ENCODE measurements at places on chromosomes 2 and 18.

- no peak for DNase-seq
These were observed 229.2 kb upstream of the RAB12 start for GRCh38 chr18:8380006-8380405.

DNA sequence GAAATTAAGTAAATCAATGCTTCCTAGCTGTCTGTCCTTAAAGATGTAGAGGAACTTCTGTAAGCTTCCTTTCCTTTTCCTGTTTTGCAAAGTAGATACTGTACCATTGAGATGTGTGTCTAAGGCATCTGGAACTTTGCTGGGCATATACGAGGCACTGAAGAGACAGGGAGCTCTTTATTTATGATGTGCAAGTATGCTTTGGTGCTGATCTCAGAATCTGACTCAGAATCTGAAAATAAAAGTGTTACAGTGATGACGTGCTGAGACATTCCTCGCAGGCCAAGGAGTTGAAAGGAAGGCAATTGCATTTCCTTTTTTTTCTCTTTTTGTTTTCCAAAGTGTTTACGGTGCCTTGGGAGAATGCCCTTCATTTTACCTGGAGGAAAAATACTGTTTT lies 230.9 kb upstream of the RGPD4 start:
- DNase-seq = no peak

GRCh38 chr18:66695281-66695680 lies 91.4 kb upstream of the CDH19 start:
- no peak for DNase-seq

DNA sequence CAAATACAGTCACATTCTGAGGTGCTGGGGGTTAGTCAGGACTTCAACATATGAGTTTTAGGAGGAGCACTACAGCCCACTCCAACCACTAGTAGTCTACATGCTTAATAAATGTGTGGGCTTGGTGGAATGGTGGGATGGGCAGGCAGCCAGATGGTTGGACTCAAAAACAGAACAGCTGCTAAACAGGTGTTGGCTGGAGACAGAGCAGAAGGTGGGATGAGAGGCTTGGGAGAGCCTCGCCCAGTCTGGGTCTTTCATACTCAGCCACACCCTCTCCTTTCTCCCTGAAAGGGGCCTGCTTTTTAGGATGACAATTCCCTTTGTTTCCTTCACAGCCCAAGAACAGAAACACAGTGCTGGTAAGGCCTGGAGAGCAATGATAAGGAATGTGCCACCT lies 143.9 kb upstream of the KLHL29 start:
- DNase-seq = no peak

GRCh38 chr2:23900541-23901322 lies 26.2 kb downstream of the ATAD2B start:
- DNase-seq = no peak

DNA sequence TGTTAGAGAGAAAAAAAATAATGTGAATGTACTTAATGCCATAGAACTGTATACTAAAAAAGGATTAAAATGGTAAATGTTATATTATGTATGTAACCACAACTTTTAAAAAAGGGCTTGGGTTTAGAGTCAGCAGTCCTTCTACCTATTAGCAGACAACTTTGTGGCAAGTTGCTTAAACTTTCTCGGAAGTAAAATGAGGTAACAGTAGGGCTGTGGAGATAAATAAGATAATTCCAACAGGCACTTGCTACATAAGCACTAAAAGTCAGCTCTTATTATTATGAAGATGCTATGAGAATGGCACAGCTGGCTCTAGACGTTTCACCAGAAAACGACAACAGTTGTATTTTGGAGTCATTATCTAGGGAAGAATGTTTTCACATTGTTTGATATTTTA lies 31.3 kb downstream of the AAK1 start:
- DNase-seq = no peak

- no peak for DNase-seq
These were observed 25.6 kb upstream of the INHBB start for GRCh38 chr2:120320318-120320851.

DNA sequence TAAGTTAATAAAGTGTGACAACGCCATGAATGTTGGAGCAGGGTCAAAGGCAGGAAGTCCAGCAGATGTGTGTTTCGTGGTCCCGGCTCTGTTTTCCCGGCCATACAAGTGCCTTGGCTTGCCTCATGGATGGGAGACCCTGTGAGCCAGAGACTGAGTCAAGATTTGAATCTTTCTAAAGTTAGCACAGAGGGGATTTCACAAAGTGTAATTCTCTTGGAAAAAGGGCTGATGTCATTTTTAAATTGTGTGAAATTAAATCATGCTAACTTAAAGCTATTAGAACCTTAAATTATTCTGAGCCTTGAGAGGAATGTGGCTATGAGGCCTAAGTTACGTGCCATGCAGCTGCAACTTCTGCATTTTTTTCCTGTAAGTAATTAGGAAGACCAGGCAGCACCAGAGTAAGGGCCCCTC lies 38.3 kb upstream of the RALBP1 start:
- no peak for DNase-seq

GRCh38 chr2:218427741-218428140 lies 8.8 kb downstream of the VIL1 start:
- DNase-seq = no peak

GRCh38 chr2:174522553-174522952 lies 35.7 kb upstream of the GPR155 start:
- no peak for DNase-seq

DNA sequence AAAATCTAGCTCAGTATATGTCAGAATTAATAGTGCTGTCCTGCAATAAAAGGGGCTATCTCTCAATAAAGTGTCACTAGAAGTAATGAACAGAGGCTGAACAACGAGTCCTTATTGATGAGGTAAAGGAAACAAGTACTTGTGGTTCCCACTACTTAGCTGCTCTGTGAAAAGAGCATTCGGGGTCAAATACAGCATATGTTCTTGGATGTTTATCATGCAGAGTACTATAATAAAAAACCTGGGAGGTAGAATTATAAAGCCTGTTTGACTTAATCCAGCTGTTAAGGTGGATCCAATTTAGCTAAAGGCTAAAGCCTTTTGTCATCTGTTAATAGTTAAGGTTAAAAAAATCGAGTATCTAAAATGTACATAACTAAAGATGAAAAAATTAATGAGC lies 32.4 kb downstream of the SLC35F5 start:
- no peak for DNase-seq

DNA sequence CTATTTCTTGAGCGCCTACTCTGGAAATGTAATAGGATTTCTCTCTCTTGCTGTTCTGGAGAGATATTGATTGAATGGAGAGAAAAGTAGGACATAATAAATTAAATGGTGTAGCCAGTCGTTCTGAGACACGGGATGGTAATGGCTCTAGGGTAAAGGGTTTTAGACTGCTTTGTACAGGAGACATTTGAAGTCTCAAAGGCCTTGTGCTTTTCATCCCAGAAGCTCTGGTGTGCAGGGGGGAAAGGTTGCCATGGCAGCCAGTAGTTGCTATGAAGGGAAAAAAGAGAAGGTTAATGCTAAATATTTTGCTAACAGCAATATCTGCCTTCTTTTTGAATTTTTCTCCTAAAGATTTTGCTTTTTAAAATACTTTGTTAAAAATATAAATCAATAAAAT lies 359.3 kb downstream of the RIT2 start:
- DNase-seq = no peak

- DNase-seq = no peak
These were observed 937 bp downstream of the EGR4 start for GRCh38 chr2:73292316-73292905.

- DNase-seq = no peak
These were observed 5.4 kb downstream of the SIX2 start for GRCh38 chr2:45003579-45004551.

DNA sequence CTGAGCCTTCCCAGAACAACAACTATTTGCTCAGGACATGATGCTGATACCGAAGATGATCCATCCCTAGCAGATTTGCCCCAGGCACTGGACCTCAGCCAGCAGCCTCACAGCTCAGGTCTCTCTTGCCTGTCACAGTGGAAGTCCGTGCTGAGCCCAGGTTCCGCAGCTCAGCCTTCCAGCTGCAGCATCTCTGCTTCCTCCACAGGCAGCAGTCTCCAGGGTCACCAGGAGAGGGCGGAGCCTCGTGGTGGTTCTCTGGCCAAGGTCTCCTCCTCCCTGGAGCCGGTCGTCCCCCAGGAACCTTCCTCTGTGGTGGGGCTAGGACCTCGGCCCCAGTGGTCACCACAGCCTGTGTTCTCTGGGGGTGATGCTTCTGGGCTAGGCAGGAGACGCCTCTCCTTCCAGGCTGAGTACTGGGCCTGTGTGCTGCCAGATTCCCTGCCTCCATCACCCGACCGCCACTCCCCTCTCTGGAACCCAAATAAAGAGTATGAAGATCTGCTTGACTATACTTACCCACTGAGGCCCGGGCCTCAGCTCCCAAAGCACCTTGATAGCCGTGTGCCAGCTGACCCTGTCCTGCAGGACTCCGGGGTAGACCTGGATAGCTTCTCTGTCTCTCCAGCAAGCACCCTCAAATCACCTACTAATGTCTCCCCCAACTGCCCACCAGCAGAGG lies 15.4 kb downstream of the CEP68 start:
- DNase-seq = no peak

- DNase-seq = no peak
These were observed 71.1 kb upstream of the HNMT start for GRCh38 chr2:137893145-137893544.

DNA sequence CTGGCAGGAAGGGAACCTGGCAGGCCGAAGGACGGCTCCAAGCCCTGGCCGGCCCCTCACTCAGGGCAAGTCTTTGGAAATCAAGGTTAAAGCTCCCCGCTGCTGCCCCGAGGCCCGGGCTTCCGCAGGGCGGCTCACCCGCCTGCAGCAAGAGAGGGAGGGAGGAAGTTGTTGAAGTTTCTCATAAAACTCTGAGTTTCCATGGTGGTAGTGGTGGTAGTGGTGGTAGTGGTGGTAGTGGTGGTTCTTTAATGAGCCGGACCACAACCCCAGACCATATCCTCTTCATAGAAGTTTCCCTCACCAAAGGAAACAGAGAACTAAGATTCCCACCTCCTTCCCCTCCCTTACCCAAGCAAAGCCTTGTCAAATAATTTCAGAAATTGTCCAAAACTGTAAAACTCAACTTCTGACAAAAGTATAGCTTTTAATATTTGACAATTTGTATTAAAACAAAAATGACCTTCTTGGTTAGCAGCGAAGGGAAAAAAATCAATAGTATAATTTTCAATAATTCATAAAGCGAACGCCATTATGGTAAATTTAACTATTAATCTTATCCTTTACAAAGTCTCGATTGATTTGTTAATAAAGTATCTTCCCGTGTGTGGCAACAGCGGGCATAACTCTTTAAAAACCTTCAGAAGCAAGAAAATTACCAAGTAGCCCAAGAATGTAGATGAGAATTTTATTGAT lies 1.5 kb upstream of the HOXD10 start:
- DNase-seq = no peak

GRCh38 chr2:169761251-169761969 lies 27.8 kb downstream of the KLHL23 start:
- no peak for DNase-seq

Measured in GOT3 (cell line).